ENCODE measurements at places on chromosomes 13 and 19.

- peak; percentile 78 for DNase-seq
Observed at GRCh38 chr19:4851551-4852290, 15.7 kb downstream of the PLIN3 start.

GRCh38 chr19:4868286-4868834 lies 893 bp upstream of the PLIN3 start:
- no peak for DNase-seq

DNA sequence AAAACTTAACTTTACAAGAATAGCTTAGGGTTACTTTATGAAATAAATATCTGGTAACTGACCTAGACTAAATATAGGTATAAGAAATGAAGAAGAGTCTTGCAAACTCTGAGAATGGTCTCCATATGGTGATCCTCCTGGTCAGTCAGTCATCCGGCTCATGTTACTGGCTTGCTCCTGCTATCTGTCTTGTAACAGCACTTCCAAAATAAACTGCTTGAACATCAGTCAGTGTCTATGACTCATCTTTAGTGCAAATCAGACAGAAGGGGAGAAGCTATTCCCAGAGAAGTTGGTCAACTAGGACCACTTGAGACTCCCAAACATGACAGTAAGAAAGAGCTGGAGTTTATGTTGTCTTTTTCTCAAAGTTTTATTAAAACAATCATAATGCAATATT lies 1550.9 kb downstream of the PCDH9 start:
- no peak for DNase-seq

DNA sequence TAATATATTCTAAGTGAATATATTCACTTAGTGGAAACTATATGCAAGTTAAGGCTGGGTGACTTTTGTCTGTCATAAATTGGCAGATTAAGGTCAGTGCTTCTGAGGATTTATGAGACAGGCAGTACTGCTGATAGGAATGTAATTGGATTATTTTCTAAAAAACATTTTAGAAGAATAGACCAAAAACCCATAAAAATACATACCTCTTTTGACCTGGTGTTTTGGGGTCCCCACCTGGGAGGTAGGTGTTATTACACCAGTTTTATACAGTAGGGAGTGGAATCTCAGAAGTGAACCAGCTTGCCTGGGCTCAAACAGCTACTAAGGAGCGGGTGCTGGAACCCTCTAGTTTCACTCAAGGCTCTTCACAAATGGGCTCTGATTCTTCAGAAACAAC lies 25.3 kb downstream of the COG3 start:
- DNase-seq: no peak

- DNase-seq: no peak
Observed at GRCh38 chr19:39643591-39643990, 12.1 kb upstream of the LGALS16 start.

- no peak for DNase-seq
Observed at GRCh38 chr19:21463449-21464105, 41.8 kb upstream of the ZNF429 start.

DNA sequence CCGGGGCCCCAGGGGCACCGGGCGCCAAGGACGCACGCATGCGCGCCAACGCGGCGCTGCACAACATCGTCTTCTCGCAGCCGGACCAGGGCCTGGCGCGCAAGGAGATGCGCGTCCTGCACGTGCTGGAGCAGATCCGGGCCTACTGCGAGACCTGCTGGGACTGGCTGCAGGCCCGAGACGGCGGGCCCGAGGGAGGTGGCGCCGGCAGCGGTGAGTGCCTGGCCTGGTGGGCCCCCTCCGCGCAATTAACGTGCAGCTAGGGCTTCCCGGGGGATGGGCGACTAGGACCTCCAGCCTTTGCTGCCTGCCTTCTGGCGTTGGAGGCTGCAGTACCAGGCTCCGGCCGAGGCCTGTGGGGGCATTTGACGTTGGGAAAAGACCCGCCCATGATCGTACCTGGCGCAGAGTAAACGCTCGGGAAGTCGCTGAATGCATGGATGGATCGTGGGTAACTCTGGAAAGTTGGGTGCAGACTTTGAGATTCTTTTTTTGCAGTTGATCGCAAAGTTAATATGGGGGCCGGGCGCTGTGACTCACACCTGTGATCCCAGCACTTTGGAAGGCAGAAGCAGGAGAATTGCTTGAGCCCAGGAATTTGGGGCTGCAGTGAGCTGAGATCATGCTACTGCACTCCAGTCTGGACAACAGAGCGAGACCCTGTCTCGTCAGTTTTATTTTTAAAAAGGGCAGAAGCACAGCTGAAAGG lies 7.3 kb downstream of the APC2 start:
- DNase-seq: no peak

GRCh38 chr19:14023404-14024235 lies 4.3 kb upstream of the RLN3 start:
- peak; percentile 62 for DNase-seq

GRCh38 chr13:93959796-93960533 lies 519.5 kb downstream of the DCT start:
- no peak for DNase-seq

- no peak for DNase-seq
Observed at GRCh38 chr13:43298816-43299215, 275.4 kb downstream of the DNAJC15 start.

GRCh38 chr19:36489920-36490415 lies 607 bp upstream of the ZNF566 start:
- peak; percentile 81 for DNase-seq

DNA sequence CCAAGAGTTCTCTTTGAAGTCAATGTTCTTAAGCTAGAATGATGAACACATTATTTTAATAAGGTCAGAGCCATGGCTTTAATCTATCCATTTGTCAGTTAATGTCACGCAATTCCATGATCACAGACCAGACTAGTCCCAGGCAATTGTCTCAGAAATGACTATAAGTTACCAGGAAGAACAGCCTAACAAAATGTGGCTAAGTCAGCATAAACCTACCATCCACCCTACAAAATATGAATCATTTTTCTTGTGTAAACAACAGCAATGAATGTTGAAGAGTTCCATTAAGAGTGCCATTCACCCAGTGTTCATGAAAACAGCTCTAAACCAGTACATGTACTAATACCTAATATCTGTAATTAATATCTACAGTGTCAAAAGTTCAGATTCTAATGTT lies 127.5 kb downstream of the KCTD12 start:
- DNase-seq: no peak

- no peak for DNase-seq
Observed at GRCh38 chr13:27403727-27404385, 20.6 kb upstream of the GTF3A start.

- no peak for DNase-seq
Observed at GRCh38 chr13:77415253-77416071, 88.6 kb upstream of the MYCBP2 start.

GRCh38 chr13:91375116-91375729 lies 23.2 kb upstream of the GPC5 start:
- peak; percentile 71 for DNase-seq

- DNase-seq: no peak
Observed at GRCh38 chr19:54299515-54299914, 13.5 kb downstream of the LILRA5 start.

- peak; percentile 7 for DNase-seq
Observed at GRCh38 chr13:96817336-96817941, 176.8 kb downstream of the OXGR1 start.

All from HEK293T (cell line).